Cerebellar cortex (tissue), 1 donor: ENCODE measurements at places on chromosomes 6 and 20.

DNA sequence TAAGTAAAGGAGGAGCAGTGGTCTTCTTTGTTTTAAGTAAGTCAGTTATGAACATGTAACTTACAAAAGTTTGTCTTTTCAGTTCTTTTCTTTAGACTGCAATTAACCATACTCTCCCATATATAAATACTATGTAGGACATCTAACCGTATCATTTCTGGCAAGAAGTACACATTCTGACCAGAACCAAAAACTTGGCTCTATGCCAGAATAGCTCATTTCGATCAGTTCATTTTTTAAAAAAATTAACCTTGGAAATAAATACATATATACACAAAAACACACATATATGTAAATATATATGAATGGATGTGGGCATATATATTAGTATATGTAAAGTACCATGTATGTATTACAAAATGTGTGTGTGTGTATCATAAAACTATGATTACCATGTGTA lies 145.0 kb downstream of the PHACTR1 start:
- DNase-seq: no peak

GRCh38 chr6:147508866-147509608 lies 547 bp downstream of the SAMD5 start:
- DNase-seq: no peak

DNA sequence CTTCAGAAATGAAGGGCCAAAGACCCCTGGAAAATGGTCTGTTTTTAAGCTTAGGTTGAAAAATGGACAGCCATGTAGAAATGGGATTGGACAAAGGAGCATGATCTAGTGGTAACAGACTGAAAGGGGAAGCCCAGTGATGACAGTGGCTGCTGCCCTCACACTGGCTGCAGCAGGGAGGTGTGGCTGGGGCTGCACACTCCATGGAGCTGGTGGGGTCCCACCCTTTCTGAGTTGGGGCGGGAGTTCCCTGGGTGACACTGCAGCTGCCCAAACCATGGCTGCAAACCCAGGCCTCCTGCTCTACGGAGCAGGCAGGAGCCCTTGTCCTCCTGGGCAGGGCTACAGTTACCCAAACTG lies 8.5 kb upstream of the PACSIN1 start:
- DNase-seq: no peak

DNA sequence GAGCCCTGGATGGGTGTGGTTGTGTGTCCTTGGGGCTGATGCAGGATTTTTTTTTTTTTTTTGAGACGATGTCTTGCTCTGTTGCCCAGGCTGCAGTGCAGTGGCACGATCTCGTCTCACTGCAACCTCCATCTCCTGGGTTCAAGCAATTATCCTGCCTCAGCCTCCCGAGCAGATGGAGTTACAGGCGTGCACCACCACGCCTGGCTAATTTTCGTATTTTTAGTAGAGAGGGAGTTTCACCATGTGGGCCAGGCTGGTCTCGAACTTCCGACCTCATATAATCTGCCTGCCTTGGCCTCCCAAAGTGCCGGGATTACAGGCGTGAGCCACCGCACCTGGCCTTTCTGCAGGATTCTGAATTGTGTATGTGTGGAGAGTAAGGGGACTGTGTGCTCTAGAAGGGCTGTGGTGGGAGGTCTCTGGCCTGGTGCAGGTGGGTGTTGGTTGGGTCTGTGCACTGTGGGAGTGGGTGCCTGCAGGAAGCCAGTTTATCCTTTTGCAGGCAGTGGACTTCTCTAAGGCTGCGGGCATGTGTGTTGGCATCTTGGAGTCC lies 11.0 kb upstream of the ID1 start:
- DNase-seq: no peak

DNA sequence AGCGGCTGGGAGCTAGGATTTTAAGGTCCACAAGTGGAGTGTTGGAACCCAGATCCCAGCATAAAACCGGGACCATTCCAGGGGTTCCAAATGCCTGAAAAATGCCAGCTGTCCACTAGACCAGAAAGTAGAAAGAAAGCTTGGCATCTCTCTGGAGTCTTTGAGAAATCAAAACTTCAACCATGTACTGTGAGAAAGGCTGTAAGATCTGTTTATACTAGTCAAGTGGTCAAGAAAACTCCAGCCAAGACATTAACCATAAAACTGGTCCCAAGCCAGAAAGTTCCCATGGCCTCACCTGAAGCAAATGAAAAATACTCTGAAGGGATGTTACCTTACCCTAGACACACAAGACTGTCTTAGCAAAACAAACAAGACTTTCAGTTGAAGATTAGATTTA lies 112.6 kb downstream of the DCDC2 start:
- no peak for DNase-seq

- no peak for DNase-seq
Observed at GRCh38 chr6:12335717-12336116, 45.6 kb downstream of the EDN1 start.

DNA sequence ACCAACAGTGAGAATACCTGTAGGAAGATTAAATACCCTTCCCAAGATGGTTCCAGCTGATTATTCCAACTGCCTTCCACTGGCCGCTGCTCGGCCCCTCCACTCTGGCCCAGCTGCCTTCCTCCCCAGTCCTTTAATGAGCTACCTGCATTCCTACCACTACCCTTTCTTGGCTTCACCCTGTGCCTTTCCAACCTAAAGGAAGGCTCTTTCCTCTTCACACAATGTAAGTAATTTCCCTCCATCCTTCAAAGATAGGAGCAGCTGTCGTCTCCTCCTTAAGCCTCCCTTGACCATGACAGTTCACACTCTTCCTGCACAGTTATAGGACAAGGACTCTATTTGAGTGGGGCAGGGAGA lies 16.2 kb upstream of the SNX9 start:
- DNase-seq: no peak

DNA sequence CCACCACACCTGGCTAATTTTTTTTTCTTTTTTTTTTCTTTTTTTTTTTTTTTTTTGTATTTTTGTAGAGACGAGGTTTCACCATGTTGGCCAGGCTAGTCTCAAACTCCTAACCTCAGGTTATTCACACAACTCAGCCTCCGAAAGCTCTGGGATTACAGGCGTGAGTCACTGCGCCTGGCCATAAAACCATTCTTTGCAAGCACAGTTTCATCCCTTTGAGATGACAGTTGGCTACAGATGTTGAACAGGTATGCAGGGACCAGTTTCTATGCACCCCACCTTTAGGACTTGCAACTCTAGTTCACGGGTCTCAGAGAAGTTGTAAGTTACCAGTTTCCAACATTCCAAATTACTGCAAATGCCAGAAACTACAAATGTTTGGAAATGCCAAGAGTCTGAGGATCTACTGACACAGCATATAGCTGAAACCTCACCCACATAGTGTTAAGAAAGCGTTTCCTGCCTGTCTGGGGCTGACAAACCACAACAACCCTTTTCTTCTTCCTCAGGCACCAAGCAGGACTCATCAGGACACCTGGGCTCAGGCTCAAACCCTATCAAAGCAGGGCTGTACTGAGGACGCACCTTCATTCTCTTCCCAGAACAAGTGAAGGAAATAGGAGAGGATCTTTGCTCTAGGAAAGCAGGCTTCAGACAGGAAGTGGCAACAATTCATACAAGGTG lies 22.9 kb downstream of the ARHGAP18 start:
- DNase-seq: no peak

DNA sequence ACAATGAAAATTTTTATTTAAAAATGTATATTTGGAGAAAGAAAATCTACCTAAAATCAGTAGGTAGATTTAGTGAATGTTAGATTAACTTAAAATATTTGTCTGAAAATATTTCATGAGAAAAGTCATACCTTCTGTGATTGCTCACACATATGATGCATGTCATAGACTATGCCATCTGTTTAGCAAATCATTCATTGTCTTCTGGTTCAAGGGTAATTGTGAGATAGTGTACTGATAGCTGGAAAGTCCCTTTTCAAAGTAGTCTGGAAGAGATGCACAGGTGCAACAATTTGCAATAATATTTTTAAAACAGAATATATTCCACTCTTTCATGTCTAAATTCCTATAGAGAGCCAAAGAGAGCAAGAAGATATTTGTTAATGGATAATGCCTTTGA lies 21.0 kb upstream of the RNF217 start:
- no peak for DNase-seq

GRCh38 chr6:42978487-42978838 lies 518 bp downstream of the PEX6 start:
- DNase-seq: no peak

DNA sequence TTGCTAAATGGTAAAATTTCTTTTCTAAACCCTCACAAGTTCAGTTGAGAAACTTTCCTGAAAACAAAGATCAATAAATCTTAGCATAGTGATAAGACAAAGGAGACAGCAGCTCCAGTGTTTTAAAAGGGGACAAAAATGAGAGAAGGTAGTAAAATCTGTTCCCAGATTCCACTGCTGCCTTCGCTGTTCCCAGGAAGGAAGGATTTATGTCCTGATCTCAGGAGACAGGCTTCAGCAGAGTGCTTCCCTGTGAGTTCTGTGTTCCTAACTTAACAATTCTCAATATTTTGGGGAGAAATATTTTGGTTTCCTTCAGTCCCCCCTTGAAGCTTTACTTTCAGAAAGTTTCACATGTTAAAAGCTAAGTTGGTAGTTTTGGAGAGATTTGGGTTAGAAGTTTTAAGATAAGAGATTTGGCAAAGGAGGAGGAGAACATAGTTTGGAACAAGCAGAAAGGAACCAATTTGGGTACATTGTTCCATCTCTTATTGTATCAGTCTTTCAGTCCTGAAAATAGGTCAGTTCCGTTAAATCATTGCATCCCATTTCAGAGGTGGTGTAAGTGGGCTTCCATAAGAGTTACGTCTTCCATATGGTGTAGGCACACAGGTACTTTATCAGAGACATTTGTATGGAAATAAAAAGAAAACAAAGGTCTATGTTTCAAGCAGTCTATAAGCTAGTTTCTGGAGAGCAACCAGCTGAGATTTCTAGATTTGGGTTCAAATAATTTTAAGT lies 20.8 kb downstream of the IRF4 start:
- no peak for DNase-seq
